Kidney glomerular epithelial cell (primary cell): ENCODE measurements at places on chromosomes 3 and 15.

DNA sequence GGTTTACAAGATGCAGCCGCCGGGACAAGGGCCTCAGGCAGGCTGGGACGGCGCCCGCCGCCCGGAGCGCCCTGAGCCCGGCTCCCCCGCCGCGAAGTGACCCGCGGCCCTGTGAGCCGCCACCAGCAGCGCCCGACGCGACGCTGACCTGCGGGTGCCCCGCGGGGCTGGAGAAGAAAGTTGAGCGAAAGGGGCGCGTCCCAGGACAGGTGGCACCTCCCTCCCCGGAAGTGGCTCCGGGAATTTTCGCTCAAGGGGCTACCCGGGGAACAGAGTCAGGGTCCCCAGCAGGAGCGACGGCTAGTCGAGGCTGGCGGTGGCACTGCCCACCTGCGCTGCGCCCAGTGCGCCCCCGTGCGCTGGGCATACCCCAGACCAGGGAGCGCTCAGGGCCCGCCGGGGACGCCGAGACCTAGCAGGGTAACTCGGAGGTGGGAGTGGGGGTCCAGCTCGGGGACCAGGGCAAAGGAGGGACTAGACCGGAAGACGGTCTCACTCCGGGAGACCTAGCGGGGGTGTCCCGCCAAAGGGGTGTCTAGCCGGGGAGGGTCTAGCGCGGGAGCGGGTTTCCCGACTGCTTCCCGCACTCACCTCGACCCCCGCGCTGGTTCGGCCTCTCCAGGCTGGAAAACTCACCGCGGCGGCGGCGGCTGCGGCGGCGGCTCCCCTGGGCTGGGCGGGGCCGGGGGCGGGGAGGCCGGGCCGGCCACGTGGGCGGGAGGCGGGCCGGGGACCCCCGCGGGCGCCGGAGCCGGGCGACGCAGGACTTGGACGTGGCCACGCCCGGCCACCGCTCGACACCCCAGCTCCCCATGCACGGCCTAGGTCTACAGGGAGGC, 18.4 kb downstream of the SPATA12 start:
- peak; percentile 18 for DNase-seq

GRCh38 chr3:120081719-120082118, 12.5 kb downstream of the GSK3B start:
- DNase-seq = no peak

DNA sequence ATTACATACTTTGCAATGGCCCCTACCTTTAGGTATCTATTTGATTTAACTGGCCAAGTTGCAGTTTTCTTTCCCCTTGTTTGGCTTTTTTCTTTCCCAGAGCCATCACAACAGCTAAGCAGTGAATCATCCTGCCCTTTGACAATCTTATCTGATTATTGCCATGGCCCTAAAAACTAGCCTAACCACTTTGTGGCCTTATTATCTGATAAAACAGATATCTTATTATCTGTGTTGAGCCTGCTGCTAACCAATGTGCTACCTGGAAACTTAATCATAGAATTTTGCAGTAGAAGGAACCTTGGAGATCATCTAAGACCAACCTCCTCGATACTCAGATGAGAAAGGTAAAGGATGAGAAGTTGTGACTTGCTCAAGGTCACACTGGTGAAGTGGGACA, 37.1 kb downstream of the EIF4E3 start:
- no peak for DNase-seq

- no peak for DNase-seq
Observed at GRCh38 chr3:23481616-23482278, 278.6 kb downstream of the UBE2E2 start.

- no peak for DNase-seq
Observed at GRCh38 chr3:42509111-42509510, 6.7 kb downstream of the VIPR1 start.

GRCh38 chr3:143358155-143358792, 238.7 kb downstream of the CHST2 start:
- DNase-seq = no peak

DNA sequence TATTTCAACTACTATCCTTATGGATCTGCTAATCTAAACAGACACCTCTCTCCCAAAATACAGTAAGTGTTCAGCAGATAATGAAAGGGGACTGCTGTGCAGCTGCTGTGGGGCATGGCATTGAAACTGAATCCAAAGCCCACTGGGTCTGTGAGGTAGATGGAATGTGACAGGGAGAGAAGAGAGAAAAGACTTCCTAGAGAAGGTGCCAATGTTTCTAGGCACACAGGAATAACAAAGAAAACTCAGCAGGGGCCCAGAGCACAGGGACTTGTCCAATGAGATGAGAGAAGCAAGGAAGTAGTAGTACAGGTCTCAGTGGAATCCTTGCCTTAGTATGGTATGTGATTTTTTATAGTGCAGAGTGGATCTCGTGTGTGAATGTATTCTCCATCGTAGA, 457.8 kb downstream of the IL5RA start:
- DNase-seq = no peak

DNA sequence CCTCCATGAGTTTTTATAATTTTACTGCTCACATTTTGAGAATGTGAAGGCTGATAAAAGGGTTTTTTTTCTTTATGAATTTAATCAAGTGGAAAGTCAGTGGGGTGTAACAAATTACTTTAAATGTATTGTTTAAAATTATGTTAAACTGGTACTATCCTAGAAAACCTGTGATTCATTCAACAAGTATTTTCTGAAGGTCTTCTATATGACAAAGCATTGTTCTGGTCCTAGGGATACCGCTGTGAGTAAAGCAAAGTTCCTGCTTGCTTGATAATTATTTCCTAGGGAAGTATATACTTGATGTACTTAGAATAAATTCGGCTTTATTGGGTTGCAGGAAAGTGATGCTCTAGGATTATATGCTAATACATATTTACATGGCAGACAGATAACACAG, 152.8 kb upstream of the GOLGA6L4 start:
- peak; percentile 39 for DNase-seq

DNA sequence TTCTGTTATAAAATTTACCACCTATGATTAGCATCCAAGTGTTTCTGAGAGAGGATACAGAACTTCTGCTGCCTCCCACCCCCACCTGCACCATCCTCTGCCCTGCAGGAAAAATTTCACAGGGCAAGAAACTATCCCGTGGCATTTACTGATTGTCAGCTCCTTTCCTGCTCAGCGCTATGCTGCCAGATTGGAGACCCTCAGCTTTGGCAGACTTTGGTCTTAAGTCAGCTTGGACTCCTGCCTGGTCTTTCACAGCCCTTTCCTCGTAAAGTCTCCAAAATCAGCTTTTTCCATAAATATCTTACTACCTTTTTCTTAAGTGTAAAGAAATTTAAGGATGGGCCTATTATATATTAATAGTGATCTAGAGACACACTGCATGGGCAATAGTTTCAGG, 239.9 kb upstream of the ADAMTS9 start:
- no peak for DNase-seq

DNA sequence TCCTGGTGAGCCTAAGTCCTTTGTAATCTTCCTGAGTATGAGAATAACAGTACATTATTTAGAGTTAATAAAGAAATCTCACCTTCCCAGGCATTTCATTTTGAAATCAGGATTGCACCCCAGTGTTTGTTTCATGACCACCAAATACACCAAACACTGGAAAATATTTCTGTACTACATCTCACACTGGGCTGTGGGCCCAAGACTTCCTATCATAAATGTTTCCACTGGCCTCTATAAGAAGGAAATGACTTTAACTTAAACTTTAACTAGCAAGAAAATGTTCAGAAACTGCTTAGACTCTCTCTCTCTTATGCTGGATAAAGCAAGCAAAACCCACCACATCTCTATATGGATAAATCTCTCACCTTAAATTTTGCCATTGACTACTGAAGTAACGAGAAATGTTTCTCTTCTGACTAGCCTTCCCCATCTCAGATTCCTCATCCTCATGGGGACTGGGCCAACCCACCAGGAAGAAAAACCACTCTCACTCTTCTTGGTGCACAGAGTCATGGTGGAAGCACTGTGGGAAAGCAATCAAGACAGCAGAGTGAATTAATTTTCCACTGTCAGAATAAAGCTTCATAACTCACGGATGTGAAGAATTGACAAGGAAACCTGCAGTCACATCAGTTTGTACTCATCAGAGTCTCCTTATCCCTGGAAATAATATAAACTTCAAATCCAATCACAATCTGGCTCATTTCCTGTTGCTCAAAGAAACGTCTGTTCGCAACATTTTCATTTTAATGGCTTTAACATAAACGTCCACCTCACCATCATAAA, 859.6 kb downstream of the EPHA3 start:
- DNase-seq = no peak

DNA sequence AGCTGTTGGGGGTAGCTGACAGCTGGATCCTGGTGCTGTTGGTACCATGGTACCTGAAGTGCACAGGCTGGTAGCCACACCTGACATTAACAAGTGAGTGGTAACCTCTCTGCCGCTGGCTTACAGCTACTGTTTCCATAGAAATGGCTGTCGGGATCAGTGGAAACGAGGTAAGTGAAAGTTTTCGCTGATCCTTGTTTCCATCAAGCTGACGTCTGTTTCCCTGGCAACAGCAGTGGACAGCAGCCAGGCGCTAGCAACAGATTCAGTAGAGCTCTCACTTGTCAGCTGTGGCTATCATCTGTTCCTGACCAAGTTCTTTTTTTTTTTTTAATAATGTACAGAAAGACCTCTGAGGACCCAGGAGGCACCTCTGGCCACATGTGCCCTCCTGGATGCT, 166.2 kb downstream of the CHDH start:
- DNase-seq = no peak

GRCh38 chr3:102400766-102401165, 34.0 kb upstream of the ZPLD1 start:
- DNase-seq = peak; percentile 88

DNA sequence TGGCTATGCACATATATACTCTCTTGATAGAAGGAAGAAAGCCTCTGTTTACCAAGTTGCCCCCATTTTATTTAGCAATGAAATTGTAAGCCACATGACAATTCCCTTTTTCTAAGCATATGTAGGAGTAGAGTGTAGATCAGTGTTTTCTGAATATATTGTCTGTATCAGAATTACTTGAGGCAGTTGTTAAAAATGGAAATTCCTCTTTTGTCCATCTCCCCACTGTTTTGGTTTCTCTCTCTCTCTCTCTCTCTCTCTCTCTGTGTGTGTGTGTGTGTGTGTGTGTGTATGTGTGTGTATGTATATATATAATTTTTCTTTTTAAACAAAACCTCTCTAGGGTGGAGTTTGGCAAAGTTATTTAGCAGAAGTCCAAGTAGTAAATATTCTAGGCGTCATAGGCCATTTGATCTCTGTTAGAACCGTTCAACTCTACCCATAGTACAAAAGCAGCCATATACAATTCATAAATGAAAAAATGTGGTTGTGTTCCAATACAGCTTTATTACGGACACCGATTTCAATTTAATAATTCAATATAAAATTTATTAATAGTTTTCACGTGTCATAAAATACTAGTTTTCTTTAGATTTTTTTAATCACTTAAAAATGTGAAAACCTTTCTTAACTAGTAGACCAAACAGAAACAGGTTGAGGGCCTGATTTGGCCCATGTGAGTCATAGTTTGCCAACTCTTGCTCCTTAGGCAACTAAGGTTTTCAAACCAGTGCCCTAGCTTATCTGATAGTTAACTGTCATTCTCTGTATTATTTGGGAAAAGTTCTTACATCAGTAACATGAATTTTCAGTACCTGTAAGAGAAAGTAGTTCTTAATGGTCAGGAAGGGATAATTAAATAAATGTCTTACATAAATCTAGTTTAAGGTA, 39.8 kb downstream of the UBE2E1 start:
- no peak for DNase-seq

DNA sequence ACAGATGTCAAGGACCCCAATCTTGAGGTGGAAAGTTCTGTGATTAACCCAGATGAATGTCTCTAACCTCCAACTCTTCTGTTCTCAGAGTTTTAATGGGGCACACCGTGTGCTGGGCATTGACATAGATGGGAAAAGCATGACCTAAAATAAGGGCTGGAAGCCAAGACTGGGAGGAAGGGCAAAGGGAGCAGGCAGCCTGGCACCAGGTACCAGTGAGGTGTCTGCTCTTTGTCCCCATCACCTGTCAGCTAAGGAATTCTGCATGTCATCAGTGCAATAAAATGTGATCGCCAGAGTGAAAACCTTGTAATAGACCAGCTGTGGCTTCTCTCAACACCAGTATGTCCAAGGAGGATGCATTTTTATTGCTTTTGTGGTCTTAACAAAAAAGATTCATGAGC, 143.5 kb upstream of the TPM1 start:
- peak; percentile 61 for DNase-seq

- no peak for DNase-seq
Observed at GRCh38 chr3:190618330-190619030, 104.6 kb downstream of the IL1RAP start.

DNA sequence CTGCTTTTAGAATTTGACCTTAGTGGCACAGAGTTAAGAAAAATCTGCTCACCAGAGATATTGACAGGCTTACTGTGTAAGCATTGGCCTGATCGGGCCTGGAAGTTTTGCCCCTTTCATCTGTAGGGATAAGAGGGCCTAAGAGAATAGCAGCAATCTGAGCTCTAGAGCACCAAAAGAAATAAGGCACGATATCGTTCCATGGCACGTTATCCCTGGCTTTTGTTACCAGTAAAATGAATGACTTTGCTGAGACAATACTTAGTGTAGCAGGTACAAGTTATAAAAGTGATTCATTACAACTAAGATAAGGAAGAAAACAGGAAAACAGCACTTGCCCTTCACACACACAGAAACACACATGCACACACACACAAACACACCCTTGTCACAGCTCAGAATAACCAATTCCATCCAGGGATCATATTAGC, 5.0 kb downstream of the THBS1 start:
- no peak for DNase-seq

DNA sequence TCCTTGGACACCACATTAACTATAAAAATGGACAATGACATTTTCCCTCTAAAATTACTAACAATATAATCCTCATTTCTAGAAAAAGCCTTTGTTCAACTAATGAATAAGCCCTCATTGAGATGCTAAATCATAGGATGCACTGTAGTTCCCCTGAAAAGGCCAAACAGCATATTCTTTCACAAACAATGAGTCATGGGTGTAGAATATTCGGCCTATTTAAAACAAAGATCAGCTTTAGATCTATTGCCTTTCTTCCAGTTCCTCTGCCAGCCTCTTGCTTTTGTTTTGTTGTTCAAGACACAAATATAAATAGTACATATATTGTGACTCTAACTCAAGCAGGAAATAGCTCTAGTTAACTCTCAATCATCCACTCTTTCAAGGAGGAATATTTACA, 82.5 kb downstream of the ADAM10 start:
- DNase-seq = no peak

- no peak for DNase-seq
Observed at GRCh38 chr3:194985031-194985578, 285.9 kb downstream of the XXYLT1 start.

DNA sequence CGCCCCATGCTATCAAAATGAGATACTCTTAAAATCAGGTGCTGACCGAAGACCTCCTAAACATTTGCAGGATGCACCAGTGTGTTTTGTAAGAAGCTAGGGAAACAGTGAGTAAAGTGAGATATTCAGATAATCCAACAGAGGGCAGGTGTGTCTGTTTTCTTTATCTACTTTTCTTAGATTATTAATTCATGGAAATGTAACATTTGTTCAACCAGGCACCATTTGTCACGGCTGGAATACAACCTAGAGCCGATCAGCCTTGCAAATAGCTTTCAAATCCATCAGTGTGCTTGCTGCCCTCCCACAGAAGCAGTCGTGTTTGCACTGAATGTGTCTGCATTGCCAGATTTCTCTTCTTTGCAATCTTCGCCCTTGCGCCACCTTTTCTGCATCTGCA, 201.9 kb upstream of the CHRM5 start:
- no peak for DNase-seq
